ENCODE measurements at places on chromosomes 4 and X. TPM values are rescaled to one million over a fixed set of nuclear protein-coding genes. Genes with fewer than 3 reads are reported as not detected.

- DNase-seq, result no peak
Measured at GRCh38 chr4:15434091-15434490, 6.3 kb downstream of the C1QTNF7 start.

DNA sequence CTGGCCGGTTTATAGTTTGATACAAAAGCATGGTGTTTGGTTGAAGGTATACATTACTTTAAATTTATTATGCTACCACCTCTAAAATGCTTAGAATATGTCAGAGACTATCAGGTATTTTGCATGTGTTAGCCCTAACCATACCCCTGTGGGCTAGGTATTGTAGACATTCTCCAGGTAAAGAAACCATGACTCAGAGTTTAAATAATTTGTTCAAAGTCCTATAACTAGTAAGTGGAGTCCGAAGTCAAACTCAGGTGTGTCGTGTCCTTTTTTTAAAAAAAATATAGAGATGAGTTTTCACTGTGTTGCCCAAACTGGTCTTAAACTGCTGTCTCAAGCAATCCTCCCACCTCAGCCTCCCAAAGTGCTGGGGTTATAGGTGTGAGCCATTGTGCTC is 12.4 kb downstream of the LAP3 start:
- DNase-seq, result no peak

GRCh38 chr4:2817701-2818350 is 24.9 kb downstream of the SH3BP2 start:
- DNase-seq, result no peak

DNA sequence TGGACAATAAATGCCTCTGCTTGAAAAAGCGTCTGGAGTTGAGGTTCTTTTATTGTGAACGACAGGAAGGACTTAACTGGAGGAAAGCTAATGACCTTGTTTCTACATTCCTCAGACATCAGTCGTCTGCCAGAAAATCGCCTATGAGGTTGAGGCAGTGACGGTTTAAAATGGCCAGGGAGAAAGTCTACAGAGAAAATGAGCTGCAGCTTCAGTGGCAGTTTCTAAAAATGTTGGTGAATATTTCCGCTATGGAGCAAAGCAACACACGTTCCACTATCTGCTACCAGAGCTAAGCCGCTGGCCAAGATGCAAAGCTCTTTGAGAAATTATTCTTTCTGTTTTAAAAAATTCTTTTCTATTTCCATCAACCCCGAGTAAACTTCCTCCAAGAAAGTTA is 116.9 kb upstream of the GALNT7 start:
- no peak for DNase-seq

DNA sequence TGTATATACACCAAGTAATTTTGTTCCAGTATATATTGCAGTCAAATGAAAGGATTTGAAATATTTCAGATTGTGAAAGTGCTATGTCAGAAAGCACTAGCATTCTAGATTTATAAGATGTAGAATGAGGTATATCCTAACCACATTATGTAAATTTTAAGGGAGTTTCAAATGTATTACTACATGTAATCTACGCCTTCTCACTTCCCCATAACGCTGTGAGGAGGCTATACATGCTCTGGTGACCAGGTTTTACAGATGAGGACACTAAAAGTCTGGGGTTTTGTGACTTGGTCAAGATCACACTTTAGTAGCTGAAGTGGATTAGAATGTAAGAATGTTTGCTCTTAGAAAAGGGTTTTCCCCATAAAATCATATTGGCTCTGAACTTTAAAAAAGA is 8.1 kb downstream of the ENPEP start:
- no peak for DNase-seq

- no peak for DNase-seq
Measured at GRCh38 chr4:6939761-6940743, 30.4 kb downstream of the TBC1D14 start.

GRCh38 chrX:123298026-123298425 is 113.9 kb downstream of the GRIA3 start:
- DNase-seq, result no peak

GRCh38 chr4:152728343-152728742 is 48.5 kb upstream of the TMEM154 start:
- no peak for DNase-seq

DNA sequence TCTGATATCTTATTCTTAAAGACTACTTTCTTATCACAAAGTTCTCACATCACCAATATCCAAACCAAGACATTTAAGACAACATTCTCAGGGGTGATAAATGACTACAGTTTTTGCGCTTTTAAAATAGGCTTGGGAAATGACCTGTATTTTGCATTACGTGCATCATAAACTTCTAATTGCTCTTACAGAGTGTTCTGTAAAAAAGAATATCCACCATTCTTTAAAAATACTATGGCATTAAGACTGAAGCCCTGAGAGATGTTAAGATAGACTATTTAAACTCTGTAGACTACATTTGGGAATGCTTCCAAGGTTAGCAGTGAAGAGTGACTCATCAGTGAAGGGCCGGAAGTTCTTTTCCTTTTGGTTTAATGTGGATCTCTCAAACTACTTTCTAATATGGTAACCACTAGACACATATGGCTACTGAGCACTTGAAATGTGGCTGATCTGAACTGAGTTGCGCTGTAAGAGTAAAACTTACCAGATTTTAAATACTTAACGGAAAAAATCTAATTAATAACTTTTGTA is 518.8 kb upstream of the FTHL17 start:
- DNase-seq, result no peak

DNA sequence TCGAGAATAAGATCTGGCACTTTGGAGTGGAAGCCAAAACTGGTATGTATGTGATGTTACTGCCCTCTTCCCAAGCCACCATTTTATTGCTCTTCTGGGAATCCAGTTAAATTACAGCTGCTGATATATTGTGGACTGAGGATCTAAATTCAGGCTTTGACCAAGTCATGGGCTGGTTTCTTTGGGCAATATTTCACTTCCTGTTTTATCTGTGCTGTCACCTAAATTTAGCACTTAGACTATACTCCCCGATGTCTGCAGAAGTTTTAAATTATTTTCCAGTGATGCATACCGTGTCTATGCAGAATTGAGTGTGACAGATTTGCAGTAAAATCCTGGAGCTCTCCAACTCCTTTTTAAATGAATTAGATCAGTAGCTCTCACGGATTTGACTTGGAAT is 100.0 kb downstream of the TEX13A start:
- no peak for DNase-seq

DNA sequence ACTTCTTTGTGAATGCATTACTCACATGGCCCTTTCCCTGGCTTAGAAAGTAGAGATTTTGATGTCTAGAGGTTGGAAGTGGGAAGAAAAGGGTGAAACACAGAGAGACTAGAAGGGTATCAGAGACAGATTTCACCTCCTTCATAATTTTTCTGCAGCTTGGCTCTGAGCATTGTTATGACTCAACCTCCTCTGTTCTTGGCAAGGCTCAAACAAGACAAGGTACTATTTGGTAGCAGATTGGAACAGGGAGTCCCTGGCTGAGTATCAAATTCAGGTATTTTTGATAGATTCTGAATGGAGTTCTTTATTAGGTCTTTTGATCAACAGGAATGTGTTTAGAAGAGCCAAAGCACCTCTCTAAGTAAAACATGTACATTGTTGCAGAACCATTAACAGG is 146.3 kb upstream of the CHRDL1 start:
- no peak for DNase-seq

DNA sequence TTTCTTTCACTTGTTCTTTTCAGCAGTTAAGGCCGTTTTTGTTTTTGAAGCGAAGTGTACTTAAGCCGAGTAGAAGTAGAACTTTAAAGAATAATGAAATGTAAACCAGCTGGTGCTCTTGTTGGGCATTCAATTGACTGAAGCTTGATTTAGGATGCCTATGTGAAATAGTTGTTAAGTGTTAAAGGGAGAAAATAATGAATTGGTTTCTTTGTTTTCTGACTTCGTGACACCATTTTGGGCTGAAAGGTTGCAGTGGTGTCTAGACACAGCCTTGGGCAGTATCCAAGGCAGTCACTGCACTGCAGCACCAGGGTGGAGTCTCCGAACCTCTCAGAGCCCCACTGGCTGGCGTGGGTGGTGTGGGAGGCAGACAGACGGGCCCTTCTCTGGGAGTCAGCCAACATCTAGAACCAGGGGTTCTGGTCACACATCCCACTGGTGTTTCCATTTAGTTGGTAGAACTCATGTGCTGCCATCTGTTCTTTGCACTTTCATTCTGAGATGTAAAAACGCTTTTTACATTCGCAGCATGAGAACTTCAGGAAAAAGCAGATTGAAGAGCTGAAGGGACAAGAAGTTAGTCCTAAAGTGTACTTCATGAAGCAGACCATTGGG is 3.5 kb downstream of the UCHL1 start:
- no peak for DNase-seq

GRCh38 chr4:67019686-67020437 is 525.4 kb downstream of the CENPC start:
- no peak for DNase-seq

GRCh38 chrX:69293776-69294601 is 128.7 kb upstream of the PJA1 start:
- DNase-seq, result no peak

- DNase-seq, result no peak
Measured at GRCh38 chr4:140162596-140162995, 8.6 kb upstream of the MAML3 start.

DNA sequence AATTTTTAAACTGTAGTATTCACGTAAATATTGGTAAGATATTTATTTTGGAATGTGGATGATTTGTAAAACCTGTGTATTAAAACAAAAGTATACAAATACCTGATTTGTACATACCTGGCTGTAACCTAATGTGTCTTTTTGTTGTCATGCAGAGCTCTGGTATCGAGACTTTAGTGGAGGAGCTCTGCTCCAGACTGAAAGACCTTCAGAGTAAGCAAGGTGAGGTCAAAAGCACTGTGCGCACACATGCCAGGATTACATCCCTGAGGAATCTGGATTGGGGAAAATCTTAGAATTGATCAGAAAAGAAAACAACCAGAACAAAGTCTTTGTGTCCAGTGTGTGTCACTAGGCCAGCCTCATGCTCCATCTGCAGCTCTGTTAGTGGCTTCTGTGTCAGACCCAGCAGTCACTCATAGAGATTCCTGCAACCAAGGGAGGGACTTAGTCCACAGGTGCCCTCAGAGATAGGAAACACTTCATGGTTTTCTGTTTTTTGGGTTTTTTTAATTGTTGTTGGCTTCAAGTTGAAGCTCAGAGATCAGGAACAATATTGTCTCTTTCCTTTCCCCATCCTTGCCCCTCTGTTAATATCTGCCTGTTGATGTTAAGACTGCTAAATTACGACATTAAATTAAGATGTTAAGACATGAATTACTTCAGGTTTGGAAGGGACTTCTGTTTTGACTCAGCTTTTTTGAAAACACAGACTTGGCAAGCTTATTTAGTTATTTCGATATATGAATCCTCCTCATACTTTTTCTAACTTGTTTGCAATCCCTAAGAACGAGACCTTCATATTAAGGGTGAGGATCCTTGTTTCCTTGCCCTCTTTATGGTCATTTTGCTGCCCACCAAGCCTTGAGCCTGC is 52.4 kb upstream of the TBC1D14 start:
- no peak for DNase-seq

GRCh38 chr4:113147498-113148111 is 98.2 kb downstream of the ANK2 start:
- DNase-seq, result no peak

GRCh38 chr4:32440391-32440790 is 1720.2 kb downstream of the PCDH7 start:
- DNase-seq, result no peak

DNA sequence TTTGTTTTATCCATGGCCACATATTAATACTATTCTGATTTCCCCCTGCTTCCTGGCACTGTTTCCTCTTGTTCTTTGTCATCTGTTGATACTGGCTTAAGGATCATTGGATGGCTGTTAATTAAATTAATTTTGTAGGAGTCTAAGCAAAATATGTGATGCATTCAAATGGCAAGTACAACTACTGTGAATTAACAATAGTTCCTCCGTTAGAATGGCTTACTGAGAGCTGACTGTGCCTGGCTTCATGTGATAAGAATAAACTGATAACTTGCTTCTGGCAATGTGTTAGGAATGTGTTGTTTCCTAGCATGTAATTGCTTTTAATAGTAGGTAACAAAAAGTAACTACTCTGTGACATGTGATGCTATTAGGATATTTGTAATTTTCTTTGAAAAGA is 98.5 kb downstream of the RPA4 start:
- no peak for DNase-seq

- no peak for DNase-seq
Measured at GRCh38 chr4:128796934-128797333, 12.6 kb upstream of the JADE1 start.

DNA sequence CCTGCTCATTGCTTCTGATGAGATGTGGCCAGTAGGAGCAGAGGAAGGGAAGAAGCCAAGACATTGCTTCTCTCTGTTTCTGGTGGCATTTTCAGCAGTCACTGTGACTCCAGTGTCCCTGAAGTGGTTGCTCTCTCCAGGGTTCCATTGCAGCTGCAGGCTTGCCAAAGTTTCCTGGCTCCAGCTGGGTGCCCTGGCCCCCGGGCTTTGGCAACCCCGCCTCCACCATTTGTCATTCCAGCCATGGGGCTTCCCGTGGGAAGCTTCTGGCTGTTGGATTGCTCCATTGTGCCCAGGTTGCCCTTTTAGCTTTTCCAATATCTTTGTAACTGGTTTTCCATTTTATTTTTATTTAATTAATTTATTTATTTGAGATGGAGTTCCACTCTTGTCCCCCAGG is 12.7 kb downstream of the FGFBP1 start:
- DNase-seq, result no peak

- no peak for DNase-seq
Measured at GRCh38 chr4:92501456-92501855, 197.7 kb downstream of the GRID2 start.

GRCh38 chr4:46844325-46844917 is 64.6 kb downstream of the COX7B2 start:
- DNase-seq, result peak; percentile 4

DNA sequence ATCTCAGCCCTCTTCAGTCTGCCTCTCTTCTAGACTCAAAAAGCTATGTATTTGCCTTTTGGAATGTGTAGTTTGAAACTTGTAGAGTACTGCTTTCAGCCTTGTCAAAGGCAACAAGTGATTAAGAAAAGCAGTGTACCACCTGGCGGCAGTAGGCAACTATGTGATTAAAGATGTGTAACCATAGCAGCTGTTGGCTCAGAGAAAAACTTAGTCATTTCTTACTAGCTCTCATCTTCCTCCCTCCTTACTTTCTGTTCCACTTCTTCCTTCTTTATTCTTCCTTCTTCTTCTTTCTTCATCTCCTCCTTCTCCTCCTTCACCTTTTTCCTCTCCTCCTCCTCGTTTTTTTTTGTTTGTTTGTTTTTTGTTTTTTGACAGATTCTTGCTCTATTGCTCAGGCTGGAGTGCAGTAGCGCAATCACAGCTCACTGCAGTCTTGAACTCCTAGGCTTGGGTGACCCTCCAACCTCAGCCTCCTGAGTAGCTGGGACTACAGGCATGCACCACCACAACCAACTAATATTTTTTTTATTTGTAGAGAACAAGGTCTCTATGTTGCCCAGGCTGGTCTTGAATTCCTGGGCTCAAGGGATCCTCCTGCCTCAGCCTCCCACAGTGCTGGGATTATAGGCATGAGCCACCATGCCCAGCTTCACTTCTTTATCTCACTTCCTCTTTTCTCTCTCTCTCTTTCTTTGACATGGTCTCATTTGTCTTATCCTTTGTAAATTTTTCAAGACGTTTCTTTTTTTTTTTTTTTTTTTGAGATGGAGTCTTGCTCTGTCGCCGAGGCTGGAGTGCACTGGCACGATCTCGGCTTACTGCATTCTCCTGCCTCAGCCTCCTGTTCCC is 32.6 kb downstream of the ABHD18 start:
- DNase-seq, result no peak

Gene NPY2R
- total RNA-seq, result under 0.01 TPM

Gene RASGEF1B
- total RNA-seq, result 15.1 TPM

Gene NHSL2
- 14.8 TPM for total RNA-seq

Gene AMER1
- 5.1 TPM for total RNA-seq

Gene VSIG4
- 0.27 TPM for total RNA-seq

Gene DCHS2
- total RNA-seq, result under 0.01 TPM
